ENCODE measurements at places on chromosomes 16 and 17.

DNA sequence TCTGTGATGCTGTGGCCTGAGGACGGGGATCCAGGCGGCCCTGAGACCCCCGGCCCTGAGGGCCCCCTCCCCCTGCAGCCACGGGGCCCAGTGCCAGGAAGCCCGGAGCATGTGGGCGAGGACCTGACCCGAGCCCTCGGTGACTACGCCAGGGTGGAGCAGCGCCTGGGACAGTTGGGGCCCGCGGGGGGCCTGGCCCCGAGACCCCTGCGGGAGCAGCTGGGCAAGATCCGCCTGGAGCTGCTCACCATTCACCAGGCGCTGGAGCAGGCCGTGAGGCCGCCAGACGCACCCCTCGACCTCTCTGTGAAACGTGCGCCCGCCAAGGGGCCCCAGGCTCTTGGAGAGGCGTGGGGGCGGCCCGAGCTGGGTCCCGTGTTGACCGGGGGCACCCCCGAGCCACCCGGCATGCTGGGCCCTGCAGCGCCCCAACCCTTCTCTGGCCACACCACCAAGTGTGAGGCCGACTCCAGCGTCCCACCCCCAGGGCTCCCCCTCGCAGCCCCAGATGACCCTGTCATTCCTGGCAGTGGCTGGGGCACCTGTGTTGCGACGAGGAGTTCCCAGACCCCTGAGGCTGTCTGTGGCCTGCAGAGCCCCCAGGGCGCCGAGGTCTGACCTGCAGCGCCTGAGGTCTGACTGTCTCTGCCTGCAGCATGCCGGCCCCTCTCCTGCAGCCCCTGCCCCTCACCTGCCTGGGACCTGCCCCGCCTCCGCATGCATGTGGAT is 2.0 kb upstream of the NHLRC4 start:
- DNase-seq: no peak

GRCh38 chr17:48678141-48678971 is 44.0 kb downstream of the PRAC1 start:
- peak; percentile 50 for DNase-seq

- DNase-seq: no peak
Measured at GRCh38 chr16:67770346-67770991, 35.9 kb downstream of the RANBP10 start.

GRCh38 chr16:59591480-59591879 is 857.4 kb upstream of the GOT2 start:
- no peak for DNase-seq

GRCh38 chr17:6427279-6427781 is 7.6 kb downstream of the AIPL1 start:
- no peak for DNase-seq

DNA sequence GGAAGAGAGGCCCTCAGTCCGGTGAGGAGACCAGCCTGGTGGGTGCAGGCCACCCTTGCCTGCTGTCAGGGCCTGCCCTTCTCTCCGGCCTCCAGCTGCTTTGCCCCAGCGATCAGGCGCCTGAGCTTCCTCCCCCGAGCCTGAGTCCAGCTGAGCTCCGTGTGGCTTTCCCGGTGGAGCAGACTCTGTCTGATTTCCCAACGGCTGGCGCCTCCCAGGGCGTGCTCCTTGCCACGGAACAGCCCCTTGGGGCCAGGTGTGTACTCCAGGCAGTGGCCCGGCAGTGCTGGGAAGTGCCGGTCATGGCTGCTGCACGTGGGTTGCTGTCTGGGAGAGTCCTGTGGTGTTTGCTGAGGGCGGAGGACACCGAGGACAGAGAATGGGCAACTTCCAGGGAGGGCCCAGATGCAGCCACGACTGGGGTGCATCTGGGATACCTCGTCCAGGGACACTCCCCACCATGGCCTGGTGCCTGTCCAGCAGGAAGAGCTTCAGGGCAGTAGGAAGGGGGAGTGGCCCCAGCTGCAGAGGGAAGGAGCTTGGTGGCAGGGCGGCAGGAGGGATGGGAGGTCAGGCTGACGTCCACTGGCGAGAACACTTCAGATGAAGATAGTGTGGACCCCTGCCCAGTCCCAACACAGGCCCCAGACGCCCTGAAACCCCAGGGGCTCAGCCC is 22.5 kb downstream of the METRNL start:
- no peak for DNase-seq

GRCh38 chr17:78399693-78400144 is 21.3 kb downstream of the PGS1 start:
- no peak for DNase-seq

DNA sequence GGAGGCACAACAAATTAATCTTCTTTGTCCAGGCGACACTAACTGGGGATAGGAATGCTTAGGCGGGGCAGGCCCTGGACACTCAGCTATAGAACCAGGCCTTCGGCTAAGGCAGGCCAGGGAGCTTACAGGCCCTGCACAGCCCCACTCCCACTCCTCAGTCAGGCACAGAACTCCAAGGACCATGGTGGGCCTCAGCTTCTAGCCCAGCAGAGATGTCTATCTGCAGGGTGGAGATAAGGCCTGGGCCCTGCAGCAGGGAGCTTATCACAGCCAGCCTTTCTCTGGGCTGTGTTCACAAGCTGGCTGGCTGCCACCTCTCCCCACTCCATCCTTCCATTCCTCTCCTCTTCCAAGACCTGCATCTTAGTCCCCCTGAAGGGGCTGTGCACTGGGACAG is 68.1 kb downstream of the TMEM132E start:
- DNase-seq: no peak

- no peak for DNase-seq
Measured at GRCh38 chr17:65886315-65887245, 305.4 kb downstream of the CEP112 start.

DNA sequence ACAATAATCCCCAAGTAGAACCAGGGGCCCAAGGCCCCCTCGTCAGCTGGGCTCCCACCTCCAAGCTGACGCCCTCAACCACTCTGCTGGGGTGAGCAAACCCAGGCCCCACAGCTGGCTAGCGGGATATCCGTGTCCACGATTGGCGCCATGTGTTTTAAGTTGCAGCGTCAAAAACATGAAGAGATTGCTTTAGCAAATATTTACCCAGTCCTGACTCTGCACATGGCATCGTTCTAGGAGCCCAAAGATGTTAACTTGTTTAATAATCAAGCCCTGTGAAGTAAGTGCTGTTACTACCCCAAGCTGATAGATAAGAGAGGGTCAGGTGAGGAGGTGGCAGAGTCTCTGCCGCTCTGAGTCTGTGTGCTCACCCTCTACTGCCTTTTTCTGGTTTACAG is 344 bp upstream of the SEPTIN12 start:
- DNase-seq: no peak

GRCh38 chr16:67263201-67263600 is 14.4 kb downstream of the SLC9A5 start:
- DNase-seq: no peak

DNA sequence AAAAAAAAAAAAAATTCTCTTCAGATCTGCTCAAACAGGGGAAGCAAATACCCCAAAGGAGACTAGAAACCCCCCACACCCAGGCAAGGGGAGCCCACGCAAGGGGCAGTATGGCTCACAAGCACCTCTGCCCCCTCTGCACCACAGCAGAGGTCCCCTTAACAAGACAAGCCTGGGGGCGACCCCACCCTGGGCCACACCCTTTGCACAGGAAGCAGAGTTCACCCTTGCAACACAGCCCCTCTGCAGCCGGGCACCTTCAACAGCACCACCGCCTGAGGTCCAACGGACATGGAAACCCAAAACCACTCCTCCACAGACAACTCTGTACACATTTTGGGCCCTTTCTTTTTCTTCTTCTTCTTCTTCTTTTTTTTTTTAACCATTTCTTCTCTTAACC is 12.8 kb downstream of the AXIN1 start:
- DNase-seq: peak; percentile 45

DNA sequence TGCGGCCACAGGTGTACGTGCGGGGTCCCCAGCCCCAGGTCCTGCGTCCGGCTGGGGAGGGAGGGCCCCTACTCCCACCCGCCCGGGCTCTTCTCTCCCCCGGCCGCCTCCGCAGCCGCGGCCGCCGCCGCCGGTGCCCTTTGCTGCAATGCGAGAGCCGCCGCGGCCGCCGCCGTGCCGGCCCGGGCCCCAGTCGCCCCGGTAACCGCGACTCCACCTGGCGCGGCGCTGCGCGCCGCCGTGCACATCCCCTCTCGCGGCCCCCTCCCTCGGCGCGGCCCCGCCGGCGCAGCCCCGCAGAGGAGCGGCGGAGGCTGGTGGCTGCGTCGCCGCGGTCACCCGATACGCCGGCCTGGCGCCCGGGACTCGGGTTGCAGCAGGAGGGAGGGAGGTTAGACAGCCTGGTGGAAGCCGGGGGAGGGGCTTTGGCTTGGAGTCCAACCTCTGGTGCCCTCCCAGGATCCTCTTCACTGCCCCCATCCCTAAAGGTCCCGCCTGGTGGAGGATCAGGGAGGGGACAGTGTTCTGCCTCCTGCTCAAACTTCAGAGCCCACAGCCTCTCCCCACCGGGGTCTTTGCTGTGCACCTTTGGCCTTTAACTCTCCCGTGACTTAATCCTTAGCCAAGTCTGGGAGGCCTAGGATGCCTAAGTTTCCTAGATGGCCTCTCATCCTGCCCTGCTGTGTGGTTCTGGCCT is 32.9 kb downstream of the SRCIN1 start:
- DNase-seq: peak; percentile 17

DNA sequence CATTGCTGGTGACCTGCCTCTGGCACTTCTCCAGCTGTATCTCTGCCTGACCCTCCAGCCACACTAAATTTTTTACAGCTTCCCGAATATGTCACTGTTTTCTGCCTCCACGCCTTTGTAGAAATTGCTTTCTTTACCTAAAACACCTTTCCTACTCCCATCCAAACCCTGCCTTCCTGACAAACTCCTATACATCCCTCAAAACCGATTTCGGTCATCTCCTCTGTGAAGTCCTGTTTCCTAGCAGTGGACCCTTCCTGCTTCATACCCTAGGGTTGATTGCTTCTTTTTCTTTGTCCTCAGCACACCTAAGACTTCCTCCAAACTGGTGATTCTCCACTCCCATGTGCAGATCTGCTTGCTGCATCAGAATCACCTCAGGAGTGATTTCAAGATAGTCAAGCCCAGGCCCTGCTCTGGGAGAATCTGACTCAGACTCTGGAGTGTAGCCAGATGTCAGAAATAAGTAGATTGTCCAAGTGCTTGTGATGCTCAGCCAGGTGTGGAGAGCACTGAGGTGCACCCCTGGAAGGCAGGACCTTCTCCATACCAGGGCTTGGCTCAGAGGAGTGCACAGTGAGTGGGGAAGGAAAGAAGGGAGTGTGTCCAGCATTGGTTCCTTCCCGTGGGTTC is 184.2 kb downstream of the COPRS start:
- DNase-seq: no peak

DNA sequence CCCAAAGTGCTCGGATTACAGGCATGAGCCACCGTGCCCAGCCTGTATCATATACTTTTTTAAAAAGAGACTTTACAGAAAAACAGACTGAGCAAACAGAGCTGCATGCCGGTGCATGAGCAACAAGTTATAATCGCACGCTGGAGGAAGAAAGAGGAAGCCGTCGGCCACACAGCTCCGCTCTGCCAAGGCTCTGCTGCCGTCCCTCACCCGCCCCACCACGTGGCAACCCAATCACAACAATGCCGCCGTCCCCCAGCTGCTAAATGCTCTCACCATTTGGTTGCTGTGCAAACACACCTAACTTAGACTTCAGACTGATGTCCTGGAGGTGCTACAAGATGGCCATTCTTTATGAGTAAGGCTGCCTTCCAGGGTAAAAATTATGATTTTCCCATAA is 83.5 kb downstream of the ADCY9 start:
- DNase-seq: no peak

GRCh38 chr17:68792042-68792685 is 163.0 kb downstream of the ABCA8 start:
- no peak for DNase-seq

- no peak for DNase-seq
Measured at GRCh38 chr17:3982541-3983017, 18.3 kb upstream of the ATP2A3 start.

GRCh38 chr16:31507617-31507928 is 618 bp downstream of the RUSF1 start:
- DNase-seq: no peak

DNA sequence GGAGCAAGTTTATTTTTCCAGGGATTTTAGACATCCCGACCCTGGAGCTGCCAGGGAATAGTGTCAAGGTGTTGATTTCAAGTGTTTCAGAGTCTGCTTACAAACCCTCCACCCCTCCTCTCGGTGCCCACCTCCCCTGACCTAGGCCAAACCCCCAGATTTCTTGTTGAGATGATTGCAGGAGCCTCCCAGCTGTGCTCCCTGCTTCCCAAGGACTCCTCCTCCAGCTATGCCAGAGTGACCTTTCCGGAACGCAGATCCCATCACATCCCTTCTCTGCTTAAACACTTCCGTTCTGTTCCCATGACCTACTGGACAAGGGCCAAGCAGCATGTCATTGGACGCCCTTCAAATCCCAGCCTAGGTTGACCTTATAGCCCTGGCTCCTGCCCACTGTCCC is 23.7 kb upstream of the CDH1 start:
- DNase-seq: no peak

DNA sequence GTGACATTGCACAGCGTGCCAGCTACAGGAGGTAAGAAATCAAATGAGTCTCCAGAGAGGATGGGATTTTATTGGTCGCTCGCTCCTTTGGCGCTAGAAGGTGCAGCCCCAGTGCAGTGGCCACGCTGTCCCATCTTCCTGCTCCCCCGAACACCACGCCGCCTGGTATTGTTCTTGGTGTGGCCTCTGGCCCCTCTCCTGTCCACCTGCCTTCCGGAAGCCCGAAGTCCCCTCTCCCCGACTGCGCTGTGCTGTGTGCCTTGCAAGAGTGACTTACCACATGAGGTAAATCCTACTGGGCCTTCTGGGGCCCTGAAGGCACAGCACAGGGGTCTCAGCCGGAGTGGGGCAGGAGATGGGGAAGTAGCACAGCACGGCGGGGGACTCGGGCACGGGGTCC is 58.2 kb downstream of the MARCHF10 start:
- DNase-seq: no peak

DNA sequence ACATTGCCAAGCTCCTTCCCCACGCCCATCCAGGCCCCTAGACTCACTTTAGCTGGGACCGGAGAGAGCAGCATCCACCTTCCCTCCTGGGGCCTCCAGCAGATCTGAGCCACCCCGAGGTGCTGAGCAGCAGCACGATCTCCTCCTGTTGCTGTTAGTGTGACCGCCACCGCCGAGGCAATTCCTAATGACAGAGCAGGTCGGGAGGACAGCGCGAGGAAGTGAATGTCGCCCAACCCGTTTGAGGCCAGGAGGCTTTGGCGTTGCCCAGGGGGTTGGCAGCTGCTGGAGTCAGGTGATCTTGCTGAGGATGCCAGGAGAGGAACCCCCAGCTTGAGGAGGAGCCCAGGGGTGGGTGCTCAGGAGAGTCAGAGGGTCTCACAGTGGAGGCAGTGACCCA is at the start of gene RNF222:
Gene RNF222, minus strand, starts transcription at position 192 of the 400 bp plus-strand sequence. CDS start 4,366 bp downstream, outside the sequence.
- no peak for DNase-seq

DNA sequence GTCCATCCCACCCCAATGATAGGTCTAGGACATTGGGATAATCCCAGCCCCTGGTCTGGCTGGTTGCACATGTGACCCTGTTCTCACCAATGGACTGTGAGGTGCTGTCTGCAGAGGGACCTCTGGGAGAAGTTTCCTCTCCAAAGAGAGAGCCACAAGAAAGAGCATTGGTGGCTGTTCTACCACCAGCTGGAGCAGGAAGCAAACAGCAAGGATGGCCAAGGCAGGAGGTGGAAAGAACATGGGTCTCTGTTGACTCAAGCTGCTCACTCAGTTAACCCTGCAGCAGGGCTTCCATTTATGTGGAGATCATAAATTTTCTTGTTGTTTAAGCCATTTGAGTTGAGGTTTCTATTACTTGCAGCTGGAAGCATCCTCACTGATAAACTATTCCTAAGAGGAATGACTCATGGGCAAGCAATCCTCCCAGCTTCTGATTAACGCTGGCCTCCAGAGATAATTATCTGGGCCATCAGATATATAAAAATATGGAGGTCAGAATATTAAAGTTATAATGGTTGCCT is 52.6 kb downstream of the CYB5B start:
- DNase-seq: no peak

All from naive thymus-derived CD8-positive, alpha-beta T cell (primary cell).